ENCODE measurements at places on chromosomes 5 and 9.

DNA sequence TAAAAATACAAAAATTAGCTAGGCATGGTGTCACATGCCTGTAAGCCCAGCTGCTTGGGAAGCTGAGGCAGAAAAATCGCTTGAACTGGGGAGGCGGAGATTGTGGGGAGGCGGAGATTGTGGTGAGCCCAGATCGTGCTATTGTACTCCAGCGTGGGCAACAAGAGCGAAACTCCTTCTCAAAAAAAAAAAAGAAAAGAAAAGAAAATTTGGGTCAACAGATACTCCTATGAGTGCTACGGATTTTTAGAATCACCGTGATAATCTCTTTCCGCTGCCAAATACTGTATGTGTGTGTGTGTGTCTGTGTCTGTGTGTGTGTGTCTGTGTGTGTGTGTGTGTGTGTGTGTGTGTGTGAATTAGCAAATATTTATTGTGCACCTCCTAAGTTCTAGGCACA is 64.4 kb downstream of the ARRDC3 start:
- no peak for DNase-seq

- no peak for DNase-seq
Observed at GRCh38 chr9:116238776-116239340, 85.3 kb downstream of the PAPPA start.

DNA sequence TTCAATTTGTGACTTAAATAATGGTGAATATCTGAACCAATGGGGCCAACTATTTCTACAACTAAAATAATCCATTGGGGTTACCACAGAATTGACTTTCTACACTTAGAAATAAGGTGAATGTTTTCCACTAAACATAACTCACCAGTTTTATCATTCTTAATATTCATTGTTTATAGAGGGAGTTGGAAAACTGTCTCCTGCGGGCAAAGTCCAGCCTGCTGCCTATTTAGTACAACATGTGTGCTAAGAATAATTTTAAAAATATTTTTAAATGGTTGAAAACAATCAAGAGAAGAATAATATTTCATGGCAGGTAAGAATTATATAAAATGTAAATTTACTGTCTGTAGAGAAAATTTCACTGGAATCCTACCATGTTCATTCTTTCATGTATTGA is 45.2 kb upstream of the ZFAND5 start:
- DNase-seq, result no peak

- DNase-seq, result no peak
Observed at GRCh38 chr5:60458666-60459065, 241.3 kb downstream of the DEPDC1B start.

DNA sequence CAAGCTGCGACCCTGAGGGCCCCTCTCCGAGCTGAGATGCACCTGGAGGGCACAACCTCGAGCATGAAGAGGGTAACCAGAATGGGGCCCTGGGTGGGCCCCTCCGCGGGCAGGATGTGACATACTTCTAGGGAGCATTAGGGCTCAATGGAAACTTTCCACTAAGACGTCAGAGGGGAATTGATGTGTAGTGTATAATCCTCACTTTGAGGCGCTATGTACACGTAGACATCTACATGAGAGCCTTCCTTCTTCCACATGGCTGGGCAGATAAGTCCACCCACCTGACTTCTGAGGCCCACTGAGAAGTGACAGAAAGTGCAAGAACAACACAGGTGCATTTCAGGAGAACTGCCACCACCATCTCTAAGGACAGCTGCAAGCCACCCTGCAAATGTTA is 61.0 kb downstream of the DAP start:
- DNase-seq, result no peak

- no peak for DNase-seq
Observed at GRCh38 chr5:177113566-177114424, 19.8 kb upstream of the NSD1 start.

DNA sequence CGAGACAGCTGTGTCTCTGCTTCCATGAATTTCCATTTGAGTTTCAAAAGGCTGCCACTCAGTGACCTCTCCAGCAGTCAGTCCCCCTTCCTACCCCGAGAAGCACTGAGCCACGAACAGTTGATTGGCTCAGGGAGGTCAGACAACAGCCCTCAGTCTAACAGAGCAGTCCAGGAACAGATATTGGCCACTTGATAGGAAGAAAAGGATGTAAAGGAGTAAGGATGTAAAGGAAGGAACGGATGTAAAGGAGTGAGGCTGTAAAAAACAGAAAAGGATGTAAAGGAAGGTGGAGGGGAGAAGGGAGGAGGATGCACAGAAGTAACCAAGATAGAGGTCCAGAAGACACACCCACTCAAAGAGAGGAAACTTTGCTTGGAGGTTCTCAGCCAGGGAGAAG is 3.2 kb upstream of the NR4A3 start:
- no peak for DNase-seq

DNA sequence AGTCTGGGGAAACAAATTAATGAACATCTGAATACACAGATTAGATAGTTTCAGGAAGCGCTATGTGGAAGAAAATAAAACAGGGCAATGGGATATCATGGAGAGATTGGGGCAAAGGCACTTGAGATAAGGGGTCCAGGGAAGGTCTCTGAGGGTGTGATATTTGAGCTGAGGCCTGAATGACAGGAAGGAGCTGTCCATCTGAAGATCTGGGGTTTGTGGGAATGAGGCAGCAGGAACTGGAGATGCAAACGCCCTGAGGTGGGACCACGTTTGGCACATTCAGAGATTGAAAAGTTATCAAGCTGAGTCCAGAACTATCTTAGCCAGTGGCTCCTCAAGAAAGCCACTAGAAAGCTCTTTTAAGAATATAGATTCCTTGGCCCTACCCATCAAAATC is 8.7 kb upstream of the DAB2IP start:
- no peak for DNase-seq

All from esophagus squamous epithelium (tissue), 5 donors.